ENCODE measurements at places on chromosomes 6 and 20.
A peak's percentile ranks its signal among the peaks of the same experiment; 100 is the strongest.

- no peak for DNase-seq
Observed at GRCh38 chr20:33709905-33710541, 10.1 kb downstream of the PXMP4 start.

GRCh38 chr6:47362857-47363461 is 53.3 kb upstream of the TNFRSF21 start:
- DNase-seq: no peak

DNA sequence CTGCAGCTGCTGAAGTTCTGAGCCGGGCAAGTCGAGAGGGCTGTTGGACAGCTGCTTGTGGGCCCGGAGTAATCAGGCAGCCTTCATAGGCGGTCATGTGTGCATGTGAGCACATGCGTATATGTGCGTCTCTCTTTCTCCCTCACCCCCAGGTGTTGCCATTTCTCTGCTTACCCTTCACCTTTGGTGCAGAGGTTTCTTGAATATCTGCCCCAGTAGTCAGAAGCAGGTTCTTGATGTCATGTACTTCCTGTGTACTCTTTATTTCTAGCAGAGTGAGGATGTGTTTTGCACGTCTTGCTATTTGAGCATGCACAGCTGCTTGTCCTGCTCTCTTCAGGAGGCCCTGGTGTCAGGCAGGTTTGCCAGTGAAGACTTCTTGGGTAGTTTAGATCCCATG is 21.2 kb upstream of the MAPK13 start:
- no peak for DNase-seq

GRCh38 chr6:111276736-111277135 is 189.4 kb downstream of the SLC16A10 start:
- DNase-seq: no peak

DNA sequence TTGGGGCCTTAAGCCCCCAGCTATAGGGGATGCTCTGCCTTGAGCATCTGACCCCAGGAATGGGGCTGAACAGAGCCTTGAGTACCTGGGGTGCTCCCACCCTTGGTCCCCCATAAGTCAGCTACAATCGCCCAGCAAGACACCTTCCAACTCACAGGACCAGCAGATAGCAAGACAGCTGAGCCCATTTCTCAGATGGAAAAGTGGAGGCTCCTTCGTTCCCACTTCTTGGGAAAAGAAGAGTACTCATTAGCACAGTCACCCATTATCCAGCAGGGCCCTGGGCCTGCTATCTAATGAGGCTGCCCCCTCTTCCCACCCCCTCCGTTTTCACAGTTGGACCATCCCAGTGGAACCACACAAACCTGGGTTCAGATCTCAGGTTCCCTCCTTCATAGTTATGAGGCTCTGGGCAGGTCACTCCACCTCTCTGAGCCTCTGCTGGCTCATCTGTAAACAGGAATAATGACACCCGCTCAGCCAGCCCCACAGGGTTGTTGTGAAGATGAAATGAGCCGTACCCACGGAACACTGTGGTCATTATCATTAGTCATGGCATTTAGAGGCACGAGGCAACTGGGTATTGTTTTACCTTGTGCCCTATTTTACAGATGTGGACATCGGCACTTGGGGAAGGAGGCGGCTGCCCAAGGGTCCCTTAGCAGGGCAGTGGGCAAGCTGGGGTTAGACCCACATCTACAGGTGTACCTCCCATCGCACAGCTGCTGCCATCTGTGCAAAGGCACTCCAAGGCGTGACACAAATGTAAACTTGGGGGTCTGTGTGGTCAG is 4.5 kb downstream of the LPIN3 start:
- DNase-seq: no peak

DNA sequence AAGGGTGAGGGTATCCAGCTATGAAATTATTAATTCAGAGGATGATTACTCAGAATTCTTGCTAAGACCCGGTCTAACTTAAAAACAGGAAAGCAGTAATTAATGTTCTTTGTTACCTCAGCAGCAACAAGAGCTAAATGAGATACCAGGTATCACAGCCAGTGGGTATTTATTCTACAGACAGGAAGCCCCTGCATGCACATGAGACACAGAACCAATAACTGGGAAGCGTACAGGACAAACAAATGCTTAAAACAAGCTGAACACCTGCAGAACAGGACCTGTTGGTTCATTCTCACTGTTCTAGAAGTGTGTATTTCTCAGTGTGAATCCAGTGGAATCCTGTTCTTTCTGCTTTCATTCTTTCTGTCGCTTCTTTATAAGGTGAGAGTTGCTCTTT is 30.9 kb downstream of the SCML4 start:
- no peak for DNase-seq

GRCh38 chr6:169720207-169720855 is 4.0 kb downstream of the PHF10 start:
- no peak for DNase-seq

DNA sequence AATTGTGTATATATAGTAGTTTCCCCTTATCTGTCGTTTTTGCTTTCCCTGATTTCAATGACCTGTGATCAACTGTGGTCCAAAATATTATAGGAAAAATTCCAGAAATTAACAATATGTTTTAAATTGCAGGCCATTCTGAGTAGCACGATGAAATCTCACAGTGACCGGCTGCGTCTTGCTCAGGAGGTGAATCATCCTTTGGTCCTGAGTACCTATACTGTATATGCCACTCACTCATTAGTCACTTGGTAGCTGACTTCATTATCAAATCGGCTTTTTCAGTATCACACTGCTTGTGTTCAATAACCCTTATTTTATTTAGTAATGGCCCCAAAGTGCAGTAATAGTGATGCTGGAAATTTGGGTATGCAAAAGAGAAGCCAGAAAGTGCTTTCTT is 728.3 kb upstream of the EYS start:
- DNase-seq: peak; percentile 1

GRCh38 chr20:56689852-56690485 is 60.9 kb downstream of the TFAP2C start:
- peak; percentile 61 for DNase-seq
